Stimulated activated CD8-positive, alpha-beta memory T cell treated with anti-CD3 and anti-CD28 coated beads, Interleukin-4, amount 100 ng/mL, for 1 hour (primary cell): ENCODE measurements at places on chromosomes 5 and 9.

DNA sequence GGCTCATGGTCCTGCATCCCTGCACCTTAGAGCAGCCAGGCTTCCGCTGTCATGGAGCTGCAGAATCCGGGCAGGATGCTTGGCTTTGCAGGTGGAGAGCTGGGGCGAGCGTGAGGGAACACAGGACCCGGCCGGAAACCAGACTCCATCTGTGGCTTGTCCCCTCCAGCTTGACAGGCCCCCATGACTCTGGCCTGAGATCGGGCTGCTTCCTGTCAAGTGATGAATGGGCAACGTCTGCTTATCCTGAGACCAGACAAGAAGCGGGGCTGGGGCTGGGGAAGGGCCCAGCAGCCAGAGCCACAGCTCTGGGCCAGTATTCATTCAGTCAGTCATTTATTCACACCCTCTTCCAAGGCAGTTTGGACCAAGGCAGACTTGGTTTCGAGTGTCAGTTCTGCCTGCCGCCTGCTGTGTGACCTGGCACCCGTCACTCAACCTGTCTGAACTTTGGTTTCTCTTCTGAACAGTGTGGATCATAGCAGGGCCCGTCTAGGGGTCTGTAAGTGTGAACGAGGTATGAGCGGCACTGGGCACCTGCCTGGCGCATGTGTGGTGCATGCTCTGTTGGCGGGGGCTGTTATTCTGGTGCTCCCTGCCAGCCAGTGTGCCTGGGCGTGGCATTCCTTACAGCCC lies 37.5 kb downstream of the NEK6 start:
- no peak for DNase-seq

DNA sequence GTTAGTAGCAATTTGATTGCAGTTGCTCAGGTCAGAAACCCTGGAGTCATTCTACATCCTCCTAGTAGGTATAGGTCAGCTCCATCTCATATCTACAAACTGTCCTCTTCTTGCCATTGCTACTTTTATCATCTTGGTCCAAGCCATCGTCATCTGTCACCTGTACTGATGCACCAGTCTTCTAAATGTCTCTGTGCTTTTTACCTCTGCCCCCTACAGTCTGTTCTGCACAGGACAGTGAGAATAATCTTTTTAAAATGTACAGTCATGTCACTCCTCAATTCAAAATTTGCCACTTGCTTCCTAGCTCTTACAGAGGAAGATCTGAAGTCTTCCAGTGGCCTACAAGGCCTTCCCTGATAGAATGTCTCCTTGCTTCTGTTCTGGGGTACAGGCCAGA lies 6.8 kb downstream of the NNT start:
- no peak for DNase-seq

DNA sequence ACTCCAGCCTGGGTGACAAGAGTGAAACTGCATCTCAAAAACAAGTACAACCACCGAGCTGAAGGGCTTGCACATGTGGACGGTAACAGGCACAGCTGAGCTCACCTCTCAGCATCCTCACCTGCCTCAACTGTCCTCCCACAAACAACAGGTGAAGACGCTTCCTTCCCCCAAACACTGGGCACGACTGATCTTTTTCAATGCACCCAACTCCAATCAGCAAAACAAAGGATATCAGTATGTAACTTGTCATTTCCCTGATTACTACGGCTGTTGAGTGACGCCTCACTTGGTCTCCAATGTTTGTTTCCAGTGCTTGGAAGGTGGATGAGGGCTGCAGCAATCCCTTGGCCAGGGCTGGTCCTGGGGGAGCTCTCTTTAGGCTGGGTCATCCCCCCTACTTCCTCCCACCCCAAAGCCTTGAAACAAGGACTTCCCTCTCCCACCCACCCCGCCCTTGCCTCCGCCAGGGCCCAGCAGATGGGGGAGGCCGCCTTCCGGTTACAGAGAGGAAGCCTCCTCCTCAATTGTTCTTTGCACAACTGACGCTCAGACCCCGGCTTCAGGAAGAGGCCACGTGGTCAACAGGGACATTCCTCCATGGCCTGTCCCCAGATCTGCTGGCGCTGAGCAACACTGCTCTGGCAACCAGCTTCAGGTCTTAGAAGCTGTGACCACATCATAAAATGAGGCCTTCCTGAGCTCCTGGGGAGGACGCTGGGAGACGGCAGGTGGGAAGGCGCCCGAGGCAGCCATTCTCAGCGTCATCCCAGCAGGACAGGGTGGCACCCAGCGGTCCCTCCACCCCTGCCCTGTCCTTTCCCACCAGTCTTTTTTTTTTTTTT lies 5.9 kb downstream of the FAM78A start:
- DNase-seq = no peak

- no peak for DNase-seq
Measured at GRCh38 chr5:129461711-129462332, 1.7 kb downstream of the ADAMTS19 start.

DNA sequence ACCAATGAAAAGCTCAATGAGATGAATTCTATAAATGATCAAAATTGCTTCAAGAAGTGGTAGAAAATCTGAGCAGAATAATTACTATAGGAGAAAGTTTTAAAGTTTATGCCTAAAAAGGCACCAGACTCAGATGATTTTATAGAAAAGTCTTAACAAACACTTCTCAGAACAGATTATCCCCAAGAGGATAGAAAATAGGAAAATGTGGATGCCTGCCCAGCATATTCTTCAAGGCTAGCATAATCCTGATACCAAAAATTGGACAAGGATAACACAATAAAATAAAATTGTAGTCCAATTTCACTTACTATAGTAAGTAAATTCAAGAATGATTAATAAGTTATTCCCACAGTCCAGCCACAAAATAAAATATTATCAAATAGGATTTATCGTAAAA lies 397.0 kb downstream of the NR2F1-AS1 start:
- DNase-seq = no peak

- DNase-seq = no peak
Measured at GRCh38 chr9:71977003-71977402, 65.6 kb downstream of the C9orf85 start.

- DNase-seq = no peak
Measured at GRCh38 chr9:127182901-127183746, 60.7 kb upstream of the ANGPTL2 start.

DNA sequence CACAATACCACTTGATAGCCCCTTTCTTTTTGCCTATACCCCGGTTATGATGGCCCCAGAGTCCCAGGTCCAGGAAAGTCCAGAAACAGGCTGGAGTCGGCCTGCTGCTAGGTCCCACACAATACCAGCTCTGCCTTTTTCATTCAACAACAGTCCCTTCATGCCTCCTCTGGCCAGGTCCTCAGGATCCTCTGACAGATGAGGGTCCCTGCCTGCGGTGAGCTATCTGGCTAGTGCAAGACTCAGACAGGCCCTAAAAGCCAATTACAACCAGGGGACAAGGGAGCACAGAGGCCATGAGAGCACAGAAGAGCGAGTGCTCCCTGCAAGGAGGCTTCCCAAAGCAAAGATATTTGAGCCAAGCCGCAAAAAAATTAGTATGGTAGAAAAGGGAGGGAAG lies 84.8 kb upstream of the ZBTB43 start:
- DNase-seq = no peak

DNA sequence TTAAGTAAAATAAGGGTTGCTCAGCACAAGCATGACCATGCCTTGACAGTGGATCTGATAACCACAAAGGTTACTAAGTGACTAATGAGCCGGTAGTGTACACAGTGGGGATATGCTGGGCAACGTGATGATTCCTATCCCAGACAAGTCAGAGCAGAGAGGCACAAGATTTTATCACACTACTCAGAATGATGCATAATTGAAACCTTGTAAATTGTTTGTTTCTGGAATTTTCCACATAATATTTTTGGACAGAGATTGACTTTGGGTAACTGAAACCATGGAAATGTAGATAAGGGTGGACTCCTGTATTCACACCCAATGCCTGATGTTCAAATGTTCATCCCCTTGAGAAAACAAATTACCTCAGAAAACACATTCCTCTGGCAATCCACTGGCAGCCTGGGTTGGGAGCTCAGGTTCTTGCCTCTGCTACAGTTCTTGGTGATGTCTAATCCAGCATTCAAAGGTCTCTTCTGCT lies 16.2 kb upstream of the ERAP1 start:
- no peak for DNase-seq

DNA sequence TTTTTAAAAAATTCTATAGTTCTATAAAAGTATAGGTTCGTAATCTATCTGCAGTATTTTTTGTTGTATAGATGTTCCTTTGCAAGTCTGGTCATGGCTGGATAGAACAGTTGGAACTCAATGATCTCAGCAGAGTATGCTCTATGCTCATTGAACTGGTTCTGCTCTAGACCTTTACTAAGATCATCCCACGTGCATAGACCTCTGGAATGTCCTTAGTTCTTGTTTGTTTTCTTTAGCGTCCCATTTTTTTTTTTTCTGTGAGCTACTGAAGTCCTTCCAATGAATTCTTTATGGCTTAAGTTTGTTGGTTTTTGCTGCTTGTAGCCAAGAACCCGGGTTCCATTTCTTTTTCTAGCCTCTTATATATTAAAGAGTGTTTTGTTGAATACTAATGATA lies 3.5 kb downstream of the TMEM38B start:
- no peak for DNase-seq

DNA sequence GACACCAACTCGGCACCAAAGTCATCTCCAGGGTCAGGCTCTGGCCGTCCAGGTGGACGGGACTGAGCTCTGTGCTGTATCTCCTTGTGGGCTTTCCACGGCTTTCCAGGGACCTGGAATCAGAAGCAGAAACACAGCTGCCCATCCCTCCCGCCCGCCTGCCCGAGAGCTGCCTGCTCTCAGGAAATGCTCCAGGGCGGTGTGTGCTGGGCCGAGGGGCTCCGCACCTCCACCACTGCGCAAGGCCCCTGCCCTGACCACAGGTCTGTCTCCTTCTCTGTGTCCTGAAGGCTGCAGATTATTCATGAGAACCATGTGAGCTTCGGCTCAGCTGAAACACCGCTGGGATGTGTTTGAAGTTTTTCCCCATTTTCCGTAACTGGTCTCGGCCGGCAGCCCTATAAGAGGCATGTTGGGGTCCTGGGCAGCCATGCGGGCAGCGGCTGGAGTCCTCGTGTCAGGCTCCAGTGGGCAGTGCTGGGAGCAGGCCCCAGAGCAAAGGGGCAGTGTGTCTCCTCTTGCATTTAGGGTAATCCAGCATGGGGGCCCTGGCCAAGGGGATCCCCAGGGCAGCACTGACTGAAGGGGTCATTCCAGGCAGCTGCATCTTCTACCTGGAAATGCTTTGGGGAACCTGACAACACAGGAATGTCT lies 22.8 kb downstream of the NKD2 start:
- DNase-seq = no peak

DNA sequence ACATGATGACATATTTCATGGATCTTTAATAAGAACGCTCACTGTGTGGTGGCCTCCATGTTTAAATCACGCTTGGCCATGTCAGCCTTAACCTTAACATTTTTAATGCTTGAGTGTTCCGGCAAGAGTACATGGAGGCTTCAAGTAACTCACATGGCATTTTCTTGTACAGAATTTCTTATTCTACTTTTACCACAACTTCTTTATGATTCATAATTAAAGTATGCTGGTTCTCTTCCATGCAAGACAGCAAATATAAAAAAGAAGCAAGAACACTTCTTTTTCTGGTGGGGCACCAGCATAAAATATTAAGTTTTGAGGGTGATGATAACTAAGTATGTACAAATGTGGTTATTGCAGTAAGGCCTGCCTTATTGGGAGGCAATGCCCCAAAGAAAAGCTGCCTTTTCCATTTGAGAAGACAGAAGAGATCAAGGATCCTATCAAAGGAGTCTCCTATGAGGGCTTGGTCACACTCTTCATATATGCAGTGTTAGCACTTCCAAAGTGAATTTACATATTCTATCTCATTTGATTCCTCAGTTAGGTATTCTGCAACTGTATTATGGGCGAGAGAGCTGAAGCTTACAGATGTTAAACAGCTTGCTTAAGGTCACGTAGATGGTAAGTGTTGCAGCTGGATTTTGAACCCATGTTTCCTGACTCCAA lies 382.7 kb upstream of the MEF2C start:
- no peak for DNase-seq

DNA sequence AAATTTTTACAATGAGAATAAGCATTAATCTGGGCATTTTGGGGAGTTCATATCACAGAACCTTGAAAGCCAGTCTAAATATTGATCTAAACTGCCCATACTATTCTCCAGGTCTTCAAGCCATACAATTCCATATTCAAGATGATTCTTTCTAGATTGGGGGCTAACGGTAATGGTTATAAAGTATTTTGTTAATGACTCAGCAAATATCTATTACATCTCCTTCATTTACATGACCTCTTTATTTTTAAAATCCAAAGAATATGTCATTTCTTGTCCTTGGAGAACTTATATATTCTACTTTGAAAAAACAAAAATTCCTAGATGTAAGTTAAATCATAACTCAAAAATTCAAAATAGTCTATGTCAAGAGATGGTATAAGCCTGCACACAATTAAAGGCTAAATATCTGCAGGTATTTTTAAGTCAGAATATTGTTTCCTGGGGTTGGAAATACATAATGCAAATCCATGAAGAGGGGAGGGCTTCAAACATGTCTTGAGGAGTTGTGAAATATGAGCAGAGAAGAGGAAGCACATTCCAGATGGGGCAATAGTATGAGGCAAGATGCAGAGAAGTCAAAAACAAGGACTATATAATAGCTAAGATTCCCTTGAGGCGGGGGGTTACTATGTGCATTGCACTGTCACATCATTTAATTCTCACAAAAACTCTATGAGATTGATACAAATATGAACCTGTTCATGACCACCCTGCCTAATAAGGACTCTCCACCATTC lies 526.4 kb downstream of the NR2F1-AS1 start:
- no peak for DNase-seq

GRCh38 chr9:122190597-122191381 lies 31.1 kb downstream of the MORN5 start:
- DNase-seq = no peak

DNA sequence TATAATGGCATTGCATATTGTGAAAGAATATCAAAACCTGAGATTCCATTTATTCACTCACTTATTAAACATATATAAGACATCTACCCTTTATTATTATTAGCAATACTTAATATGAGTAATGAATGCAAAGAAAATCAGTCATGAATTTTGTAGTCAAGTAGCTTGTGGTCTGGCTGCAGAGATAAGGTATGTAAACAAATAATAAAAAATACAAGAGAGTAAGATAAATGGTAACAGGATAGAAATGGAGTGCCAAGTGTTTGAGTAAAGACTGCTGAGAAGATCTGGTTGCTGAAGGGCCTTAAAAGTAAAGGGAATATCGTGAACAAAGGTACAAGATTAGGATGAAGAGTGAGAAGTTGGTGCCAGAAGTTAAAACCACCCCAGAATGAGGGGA lies 18.4 kb downstream of the TRIM32 start:
- no peak for DNase-seq

GRCh38 chr9:16241231-16241630 lies 629.2 kb downstream of the BNC2 start:
- DNase-seq = no peak

GRCh38 chr5:18675041-18675440 lies 1040.8 kb downstream of the TAF11L14 start:
- no peak for DNase-seq

- DNase-seq = no peak
Measured at GRCh38 chr5:30932273-30933017, 261.0 kb upstream of the CDH6 start.
